Cardiac fibroblast (primary cell): ENCODE measurements at places on chromosomes 1 and 21.
A peak's percentile ranks its signal among the peaks of the same experiment; 100 is the strongest.

GRCh38 chr1:99745061-99745460 is 21.4 kb downstream of the FRRS1 start:
- DNase-seq, result no peak

DNA sequence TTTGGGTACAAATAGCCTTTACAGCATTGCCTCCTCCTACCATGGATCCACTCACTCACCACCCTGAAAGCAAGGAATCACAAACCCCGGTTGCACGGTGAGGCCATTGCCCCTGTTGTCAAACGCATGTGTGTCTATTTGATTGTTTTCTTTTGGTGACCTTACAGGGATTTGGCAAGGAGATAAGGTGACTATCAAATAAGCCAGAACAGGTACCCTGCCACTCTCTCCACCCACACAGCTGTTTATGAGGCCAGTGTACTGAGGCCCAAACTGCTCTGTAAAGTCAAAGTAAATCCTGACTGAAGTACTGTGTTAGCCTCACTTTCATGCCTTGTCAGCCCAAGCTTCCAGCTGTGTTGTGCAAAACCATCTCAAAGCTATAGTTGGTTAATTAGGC is 136.4 kb downstream of the HUNK start:
- no peak for DNase-seq

GRCh38 chr1:231357831-231358354 is 19.8 kb downstream of the SPRTN start:
- peak; percentile 83 for DNase-seq

GRCh38 chr1:16180291-16180824 is 24.5 kb upstream of the EPHA2 start:
- DNase-seq, result peak; percentile 49

DNA sequence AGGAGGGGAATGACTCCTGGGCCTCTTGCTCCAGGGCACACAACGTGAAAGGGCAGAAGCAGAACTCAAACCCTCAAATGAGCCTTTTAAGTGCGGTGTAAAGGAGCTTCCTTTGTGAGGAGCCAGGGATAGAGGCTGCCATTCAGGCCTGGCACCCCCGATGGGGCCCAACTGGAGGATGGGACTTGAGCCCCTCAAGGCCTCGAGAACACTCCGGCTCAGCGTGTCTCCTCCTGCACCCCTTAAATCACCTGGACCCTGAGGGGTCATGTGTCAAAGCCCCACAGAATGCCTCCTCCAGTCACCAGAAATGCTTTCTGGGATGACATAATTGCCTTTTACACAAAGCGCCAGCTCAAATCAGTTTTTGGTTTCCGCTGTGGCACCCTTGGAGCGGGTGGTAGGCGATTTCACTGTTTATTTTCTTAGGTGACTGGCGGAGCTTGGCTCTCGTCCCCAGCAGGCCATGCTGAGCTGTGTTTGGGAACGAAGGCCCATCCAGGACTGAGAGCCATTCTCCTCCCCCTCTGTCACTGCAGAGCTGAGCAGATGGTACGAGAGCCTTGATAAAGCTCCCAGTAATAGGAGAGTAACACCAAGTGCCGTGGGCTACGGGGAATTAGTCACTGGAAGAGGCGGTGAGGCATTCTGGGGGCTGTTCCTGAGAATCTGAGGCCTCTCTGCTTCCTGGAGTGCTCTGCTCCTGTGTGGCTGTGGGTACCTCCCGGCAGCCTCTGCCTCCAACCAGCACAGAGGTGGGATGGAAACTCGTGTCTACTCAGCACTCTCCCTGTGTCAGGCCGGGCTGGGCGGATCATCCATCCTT is 163.0 kb downstream of the GRIK3 start:
- no peak for DNase-seq

GRCh38 chr21:20856926-20857325 is 141.3 kb upstream of the NCAM2 start:
- no peak for DNase-seq

- no peak for DNase-seq
Measured at GRCh38 chr1:116461723-116462122, 88.7 kb downstream of the ATP1A1 start.
